ENCODE measurements at places on chromosomes 6 and 20. TPM values are rescaled to one million over a fixed set of nuclear protein-coding genes. Genes with fewer than 3 reads are reported as not detected.

The TNXB gene
- 1.7 TPM for total RNA-seq

- DNase-seq, result no peak
Observed at GRCh38 chr6:41515995-41516394, 30.2 kb upstream of the FOXP4 start.

GRCh38 chr6:148836751-148837150, 89.9 kb downstream of the UST start:
- DNase-seq, result no peak

- no peak for DNase-seq
Observed at GRCh38 chr6:170022827-170023619, 267.9 kb downstream of the DLL1 start.

GRCh38 chr6:143966312-143966711, 41.7 kb downstream of the PLAGL1 start:
- no peak for DNase-seq

GRCh38 chr6:163786995-163787671, 372.6 kb downstream of the QKI start:
- no peak for DNase-seq

DNA sequence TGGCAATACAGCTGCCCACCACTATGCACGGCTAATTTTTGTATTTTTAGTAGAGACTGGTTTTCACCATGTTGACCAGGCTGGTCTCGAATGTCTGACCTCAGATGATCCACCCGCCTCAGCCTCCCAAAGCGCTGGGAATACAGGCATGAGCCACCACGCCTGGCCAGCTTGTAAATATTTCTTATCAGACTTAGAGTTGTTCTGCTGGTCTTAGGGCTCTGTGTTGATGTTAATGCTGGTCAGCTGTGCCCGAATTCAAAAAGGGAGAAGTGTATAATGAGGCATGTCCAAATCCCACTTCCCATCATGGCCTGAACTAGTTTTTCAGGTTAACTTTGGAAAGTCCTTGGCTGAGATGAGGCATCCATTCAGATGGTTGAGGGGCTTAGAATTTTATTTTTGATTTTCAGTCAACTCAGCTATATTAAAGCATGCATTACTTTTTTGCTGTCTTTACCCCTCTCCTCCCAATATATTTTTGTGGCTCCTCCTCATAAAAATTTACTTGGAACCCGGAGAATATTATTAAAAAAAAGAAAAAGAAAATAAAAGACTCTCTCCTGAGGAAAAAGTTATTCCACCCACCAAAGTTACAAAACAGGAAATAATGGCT, 47.7 kb downstream of the ADAT2 start:
- no peak for DNase-seq

The VSX1 gene
- total RNA-seq, result not detected

DNA sequence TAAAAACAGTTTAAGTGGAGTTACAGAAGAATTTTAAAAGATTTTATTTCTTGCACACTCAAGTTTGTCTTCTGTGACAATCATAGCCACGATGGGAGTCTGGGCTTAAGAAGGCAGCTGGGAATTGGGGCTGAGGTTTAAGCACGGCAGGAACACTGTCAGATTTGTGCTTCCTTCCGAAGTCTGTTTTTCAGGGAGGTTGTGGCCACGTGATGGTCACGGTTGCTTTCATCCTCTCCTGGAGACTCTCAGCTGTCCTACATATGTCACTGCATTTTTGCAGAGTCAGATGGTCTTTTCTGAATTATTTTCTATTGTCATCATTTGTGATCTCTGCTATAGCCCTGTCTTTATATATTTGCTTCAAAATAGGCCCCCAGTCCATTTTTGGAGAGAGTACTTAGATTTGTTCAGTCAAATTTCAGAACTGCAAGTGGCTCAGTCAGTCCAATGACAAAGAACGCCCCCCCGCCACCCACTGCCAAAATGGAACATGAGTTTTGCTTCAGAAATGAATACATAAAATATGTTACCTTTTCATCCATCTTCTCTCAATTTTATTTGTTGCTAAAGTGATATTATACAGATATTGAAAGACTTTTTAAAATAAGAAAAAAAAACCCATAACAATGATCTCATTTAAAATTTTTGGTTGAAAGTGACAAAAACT, 111.8 kb upstream of the ZFP64 start:
- no peak for DNase-seq

- DNase-seq, result peak; percentile 57
Observed at GRCh38 chr6:31042806-31043205, 32.5 kb downstream of the MUC22 start.

DNA sequence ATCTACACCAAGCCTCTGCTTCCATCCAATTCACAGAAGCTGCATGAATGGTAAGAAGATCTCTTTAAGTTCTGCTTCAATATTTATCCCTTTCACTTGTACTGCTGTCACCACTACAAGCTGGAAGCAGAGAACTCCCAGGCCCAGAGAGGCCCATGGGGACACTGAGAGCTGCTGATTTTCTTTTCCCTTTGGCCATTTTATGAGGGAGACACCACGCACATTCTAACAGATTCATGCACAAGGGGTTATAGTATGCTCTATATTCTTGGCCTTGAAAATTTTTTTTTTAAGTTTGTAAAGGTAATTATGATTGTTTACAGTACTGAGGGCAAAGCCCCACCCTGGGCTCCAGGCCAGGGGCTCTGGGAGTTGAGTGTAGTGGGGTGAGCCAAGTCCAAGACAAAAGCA, 88.4 kb downstream of the MYB start:
- DNase-seq, result no peak

- DNase-seq, result no peak
Observed at GRCh38 chr6:148293181-148293995, 49.2 kb upstream of the SASH1 start.

DNA sequence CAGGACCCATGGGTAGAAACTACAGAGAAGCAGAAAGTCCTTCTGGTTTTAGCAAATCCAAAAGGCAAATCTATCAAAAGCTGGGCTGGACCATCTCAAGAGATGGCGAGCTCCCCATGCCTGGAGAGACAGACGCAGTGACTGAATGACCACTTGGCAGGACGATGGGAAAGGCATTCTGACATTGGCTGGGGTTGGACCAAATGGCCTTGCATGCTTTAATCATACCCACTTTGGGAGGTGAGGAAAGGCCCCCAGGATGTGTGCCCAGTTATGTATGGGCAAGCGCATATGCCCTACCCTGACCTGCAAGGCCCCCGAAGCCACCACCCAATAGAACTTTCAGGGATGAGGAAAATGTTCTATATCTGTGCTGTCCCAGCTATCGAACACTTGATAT, 45.1 kb downstream of the JPH2 start:
- no peak for DNase-seq

- no peak for DNase-seq
Observed at GRCh38 chr20:43800186-43800585, 73.4 kb upstream of the GTSF1L start.

Data from mammary epithelial cell (primary cell).